MG63 (cell line): ENCODE measurements at places on chromosomes 6 and 20. TPM values are rescaled to one million over a fixed set of nuclear protein-coding genes. Genes with fewer than 3 reads are reported as not detected.

TTPAL gene
- total RNA-seq: 5.8 and 12.9 TPM in 2 replicates

METTL24 gene
- not detected in 2 replicates for total RNA-seq

APOBEC2 gene
- not detected in 2 replicates for total RNA-seq

TFAP2D gene
- not detected in 2 replicates for total RNA-seq

PNPLA1 gene
- total RNA-seq: not detected in 2 replicates

EYA4 gene
- total RNA-seq: 6.1 and 12.0 TPM in 2 replicates

PPARD gene
- total RNA-seq: 5.9 and 15.7 TPM in 2 replicates

SCUBE3 gene
- 2.5 and 4.2 TPM in 2 replicates for total RNA-seq

GSTA3 gene
- total RNA-seq: not detected in 2 replicates

COL11A2 gene
- 0.99 and 2.6 TPM in 2 replicates for total RNA-seq

CST2 gene
- total RNA-seq: not detected in 2 replicates

CASS4 gene
- total RNA-seq: 0.07 and 0.25 TPM in 2 replicates

SLC35D3 gene
- total RNA-seq: not detected in 2 replicates

USP49 gene
- 1.1 and 1.3 TPM in 2 replicates for total RNA-seq

BYSL gene
- total RNA-seq: 34.0 and 64.8 TPM in 2 replicates

PROKR2 gene
- not detected in 2 replicates for total RNA-seq

MRAP2 gene
- 3.1 and 3.5 TPM in 2 replicates for total RNA-seq

GRM1 gene
- 0.05 and 0.20 TPM in 2 replicates for total RNA-seq

BPIFB4 gene
- not detected in 2 replicates for total RNA-seq

HLA-DOA gene
- not detected in 2 replicates for total RNA-seq

BPIFB2 gene
- total RNA-seq: not detected in 2 replicates

C20orf204 gene
- total RNA-seq: 0.95 and 1.3 TPM in 2 replicates

DNMT3B gene
- total RNA-seq: 5.6 and 6.6 TPM in 2 replicates
